ENCODE measurements at places on chromosomes 12 and 14.

DNA sequence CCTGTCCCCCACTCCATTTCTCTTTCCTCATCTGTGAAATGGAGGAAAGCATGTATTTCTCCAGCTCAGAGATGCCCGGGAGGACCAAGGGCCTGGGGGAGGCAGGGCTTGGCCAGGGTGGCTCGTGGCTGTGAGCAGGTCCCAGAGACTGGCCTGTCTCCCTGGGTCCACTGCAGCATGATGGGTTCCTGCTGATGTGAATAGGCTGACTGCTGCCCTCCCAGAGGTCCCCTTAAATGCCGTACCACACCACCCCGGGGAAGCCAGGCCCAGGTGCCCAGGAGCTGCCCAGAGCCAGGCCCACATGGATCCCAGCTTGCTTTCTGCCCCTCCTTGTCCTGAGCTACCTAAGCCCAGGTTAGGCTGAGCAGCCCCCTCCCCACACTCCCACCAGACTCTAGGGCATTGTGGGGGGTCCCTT is 158.2 kb upstream of the C14orf180 start:
- peak; percentile 8 for DNase-seq

DNA sequence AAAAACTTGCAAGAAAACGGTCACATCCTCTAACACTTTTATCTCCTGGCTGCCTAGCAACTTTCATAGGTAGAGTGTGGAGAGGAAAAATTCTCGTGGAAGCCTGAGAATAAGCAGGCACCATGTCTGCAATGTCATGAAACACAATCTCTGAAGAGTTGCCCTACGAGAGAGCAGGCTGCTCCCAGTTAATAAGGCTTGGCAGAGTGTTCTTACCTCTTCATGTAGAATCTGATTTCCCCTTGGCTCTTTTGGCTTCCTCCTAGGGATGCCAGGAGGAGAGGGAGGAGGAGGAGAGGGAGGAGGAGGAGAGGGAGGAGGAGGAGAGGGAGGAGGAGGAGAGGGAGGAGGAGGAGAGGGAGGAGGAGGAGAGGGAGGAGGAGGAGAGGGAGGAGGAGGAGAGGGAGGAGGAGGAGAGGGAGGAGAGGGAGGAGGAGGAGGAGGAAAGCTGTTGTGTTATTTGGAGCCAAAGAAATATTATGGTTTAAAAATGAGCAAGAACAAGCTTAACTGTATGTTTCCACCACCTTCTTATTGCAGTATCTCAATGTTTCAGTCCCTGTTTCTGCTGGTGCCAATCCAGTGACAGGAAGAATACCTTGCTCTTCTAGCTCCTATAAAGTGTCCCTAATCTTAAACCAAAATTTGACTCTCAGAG is 52.9 kb downstream of the EGLN3 start:
- no peak for DNase-seq

GRCh38 chr12:22409377-22410164 is 75.1 kb upstream of the ST8SIA1 start:
- no peak for DNase-seq

DNA sequence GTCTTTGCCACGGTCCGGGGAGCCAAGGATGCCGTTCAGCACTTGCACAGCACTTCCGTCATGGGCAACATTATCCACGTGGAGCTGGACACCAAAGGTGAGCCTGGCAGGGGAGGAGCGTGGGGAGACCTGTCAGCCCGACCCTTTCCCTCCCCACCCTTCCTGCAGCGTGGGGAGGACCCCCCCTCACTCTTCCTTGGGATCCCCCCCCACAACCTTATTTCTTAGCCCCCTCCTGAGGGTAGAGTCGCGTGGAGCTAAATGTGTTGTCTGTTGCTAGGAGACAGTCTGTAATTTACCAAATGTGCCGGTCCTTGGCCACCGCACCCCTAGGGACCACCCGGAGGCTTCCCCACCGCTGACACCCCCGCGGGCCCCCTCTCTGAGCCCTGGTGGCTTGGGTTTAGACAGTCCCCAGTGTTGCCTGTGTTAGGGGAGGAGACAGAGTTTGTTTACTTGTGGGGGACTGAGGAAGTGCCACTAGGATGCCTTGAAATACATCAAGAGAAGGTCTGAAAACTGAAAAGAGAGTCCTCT is 2.3 kb downstream of the SETD1B start:
- no peak for DNase-seq

GRCh38 chr12:12779529-12779928 is 5.9 kb upstream of the APOLD1 start:
- no peak for DNase-seq

DNA sequence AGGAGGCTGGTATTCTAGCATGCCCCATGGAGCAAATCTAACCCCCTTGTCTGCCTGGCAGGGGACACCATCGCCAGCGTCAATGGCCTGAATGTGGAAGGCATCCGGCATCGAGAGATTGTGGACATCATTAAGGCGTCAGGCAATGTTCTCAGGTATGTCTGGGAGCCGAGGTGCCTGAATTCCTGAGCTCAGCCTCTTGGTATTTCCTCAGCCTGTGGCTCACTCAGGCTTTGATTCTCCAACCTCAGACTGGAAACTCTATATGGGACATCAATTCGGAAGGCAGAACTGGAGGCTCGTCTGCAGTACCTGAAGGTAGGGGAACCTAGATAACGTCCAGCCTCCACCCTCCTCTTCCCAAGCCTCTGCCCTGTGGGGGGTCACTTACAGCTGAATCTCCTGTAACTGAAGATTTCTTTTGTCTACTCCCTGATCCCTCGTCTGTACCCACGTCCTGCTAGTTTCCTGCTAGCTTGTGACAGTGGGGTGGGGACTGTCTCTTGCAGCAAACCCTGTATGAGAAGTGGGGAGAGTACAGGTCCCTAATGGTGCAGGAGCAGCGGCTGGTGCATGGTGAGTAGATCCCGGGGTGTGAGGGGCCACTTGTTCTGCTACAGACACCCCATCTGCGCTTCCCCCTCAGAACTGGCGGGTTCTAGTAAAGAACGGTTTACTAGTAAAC is 7.0 kb downstream of the TAMALIN start:
- no peak for DNase-seq

DNA sequence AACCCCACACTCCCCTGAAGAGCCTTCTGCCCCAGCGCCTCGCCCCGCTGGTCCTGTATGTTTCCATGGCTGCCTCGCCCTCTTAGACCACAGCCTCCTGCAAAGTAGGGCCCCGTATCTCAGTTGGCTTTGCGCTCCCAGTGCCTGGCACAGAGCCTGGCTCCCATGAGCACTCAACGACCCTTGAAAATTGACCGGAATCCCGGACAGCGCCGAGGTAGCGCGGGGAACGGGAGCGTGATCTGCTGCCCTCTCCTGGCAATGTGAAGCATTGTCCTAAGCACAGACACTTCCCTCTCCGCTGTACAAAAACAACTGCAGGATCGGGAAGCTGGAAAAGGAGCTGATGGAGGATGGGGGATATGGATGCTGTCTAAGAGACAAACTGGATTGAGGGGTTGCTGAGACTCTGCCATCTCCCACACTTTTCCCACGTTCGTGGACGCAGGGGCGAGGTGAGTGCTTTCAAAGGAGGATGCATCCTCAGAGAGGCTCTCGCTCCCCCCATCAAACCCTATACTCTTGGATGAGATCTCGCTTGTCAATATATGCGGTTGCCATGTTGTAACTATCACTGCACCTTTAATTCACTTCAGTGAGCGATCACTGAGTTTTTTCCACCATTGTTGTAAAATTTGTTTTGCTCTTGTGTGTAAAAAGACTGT is 10.7 kb upstream of the FKBP4 start:
- peak; percentile 44 for DNase-seq

DNA sequence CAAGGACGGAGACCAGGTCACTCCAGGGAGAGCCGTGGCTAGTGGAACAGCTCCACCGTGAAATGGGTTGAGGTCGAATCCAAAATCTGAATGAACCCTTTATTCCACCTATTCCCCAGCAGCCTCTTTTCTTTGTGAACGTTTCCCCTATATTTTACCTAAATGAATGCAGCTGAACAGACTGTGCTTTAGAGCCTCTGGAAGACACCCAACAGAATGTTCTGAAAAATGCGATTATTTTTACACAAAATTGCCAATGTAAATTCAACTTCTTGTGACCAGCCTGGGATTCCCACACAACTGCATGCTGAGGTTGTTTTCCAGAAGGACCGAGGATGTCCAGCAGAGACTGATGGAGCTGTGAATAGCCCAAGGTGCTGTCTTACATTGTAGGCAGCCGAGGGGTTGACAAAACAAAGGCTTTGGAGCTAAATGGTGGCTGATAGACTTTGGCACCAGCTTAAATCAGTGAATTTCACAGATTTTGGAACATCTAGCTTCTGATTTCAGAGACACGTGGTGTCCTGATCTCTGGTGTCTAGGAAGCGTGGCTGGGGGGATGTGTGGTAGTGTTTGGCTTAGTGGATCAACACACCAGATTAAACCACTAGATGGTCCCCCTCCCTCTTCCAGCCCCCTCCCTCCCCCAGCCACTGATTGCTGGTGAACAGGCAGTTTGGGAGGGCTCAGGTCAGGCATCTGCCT is 150.4 kb downstream of the ZNF664 start:
- DNase-seq = no peak

- DNase-seq = no peak
These were observed 1.8 kb downstream of the RASSF9 start for GRCh38 chr12:85834378-85834777.

DNA sequence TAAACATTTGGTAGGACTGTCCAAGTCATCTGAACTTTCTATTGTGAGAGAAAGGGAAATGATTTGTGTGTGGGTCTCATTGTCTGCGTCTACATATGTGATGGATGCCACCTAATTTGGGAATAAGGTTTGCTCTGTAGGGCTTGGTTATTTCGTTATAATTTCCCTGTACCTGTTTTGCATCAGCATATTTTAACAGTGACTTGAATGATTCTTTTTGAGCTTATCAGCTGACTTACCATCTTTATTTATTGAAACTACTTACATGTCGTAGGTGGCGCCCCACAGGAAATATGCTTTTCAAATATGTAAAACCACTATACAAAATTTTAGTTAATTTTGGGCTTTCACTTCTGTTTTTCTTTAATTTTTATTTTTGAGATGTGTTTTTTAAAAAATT is 56.5 kb upstream of the BCAT1 start:
- DNase-seq = no peak

DNA sequence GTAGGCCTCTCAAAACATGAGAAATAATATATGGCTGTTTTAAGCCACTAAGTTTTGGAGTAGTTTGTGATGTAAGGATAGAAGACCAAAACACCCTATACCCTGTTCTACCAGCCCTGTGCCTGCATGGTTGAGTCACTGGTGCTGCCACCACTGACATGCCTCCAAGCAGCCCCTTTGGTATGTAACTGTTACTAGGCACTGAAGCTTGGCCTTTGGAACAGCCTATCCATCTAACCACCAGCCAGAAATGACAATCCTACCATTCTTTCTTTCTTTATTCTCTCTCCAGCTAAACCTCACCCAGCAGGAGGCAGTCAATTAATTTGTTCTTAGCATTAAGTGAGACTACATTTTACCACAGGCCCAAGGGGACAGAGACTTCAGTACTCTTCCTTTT is 240.3 kb downstream of the MSRB3 start:
- no peak for DNase-seq

DNA sequence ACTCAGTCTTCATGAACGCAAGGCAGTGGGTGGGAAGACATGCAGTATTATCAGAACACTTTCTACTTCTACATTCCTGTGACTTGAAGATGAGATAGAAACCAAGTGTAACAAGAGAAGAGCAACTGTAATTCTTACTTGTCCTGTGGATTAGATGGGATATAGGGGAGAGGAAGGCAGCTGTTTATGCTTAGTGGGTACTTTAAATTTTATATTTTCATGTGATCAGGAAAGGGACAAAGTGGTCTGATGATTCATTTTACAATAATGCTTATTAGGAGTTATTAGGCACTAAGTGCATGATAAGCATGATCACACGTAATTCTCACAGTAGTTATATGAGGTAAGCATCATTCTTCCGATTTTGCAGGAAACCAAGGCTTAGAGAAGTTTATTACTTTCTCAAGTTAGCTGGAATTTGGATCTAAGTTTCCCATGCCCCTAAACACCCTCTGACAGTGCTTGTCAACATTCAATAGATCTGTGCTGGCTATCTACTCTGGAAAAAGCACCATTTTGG is 52.7 kb downstream of the PTGER2 start:
- no peak for DNase-seq

DNA sequence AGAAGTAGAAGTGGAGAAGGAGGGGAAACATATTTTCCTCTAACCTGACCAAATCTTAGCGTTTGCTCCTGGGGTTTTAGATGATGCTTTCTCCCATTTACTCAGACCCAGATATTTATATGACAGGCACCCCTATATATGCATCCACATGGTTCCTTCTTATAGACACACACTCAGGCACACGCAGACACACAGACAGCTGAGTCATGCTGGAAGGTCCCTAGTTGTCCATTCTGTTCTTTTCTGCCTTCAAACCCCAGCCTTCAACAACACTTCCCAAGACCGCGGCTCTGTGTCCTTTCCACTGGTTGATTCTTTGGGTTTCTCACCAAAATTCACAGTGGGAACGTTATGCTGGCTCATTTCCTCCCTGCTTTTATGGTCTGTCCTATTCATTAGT is 52.1 kb downstream of the HSPB8 start:
- no peak for DNase-seq

DNA sequence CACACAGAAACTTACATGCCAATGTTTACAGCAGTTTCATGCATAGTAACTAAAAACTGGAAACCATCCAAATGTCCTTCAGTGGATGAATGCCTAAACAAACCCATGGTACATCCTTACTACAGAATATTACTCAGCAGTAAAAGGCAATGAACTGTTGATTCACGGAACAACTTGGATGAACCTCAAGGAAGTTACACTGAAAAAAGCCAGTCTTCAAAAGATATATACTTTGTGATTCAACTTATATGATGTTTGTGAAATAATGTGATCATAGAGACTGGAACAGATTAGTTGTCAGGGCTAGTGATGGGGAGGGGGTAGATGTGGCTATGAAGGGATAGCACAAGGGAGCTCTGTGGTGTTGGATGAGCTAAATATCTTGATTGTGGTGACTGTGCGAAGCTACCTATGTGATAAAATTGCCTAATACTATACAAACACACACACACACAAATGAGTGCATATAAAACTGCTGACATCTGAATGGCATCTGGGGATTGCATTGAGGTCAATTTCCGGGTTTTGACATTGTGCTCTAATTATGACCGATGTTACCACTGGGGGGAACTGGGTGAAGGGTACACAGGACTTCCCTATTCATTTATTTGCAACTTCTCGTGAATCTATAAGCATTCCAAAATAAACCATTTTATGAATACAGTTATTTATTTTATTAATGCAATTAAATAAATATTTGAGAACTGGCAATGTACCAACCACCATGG is 94.3 kb downstream of the RIN3 start:
- DNase-seq = no peak

GRCh38 chr12:123995023-123995748 is 22.2 kb downstream of the ZNF664 start:
- no peak for DNase-seq

DNA sequence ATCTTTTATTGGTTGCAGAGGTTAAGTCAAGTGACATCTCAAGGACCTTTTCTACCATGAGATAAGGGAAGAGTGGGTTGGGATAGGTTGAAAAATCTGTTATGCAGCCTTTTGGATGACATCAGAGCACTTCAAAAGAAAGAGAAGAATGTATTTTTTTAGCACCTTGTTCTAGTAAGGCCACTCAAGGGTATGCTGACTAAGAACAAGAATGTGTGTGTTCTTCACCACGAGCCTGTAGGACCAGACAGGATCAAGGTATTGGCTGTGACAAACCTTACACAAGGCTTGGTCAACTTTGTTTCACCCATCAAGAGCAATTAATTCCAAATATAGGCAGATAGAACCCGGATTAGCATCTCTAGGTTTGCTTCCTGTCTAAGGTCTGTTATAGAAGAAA is 142.5 kb downstream of the SAMD4A start:
- no peak for DNase-seq

All from activated naive CD4-positive, alpha-beta T cell treated with anti-CD3 and anti-CD28 coated beads, Interleukin-2, amount 50 U/mL, for 16 hours (primary cell).